ENCODE measurements at places on chromosomes 7 and 10. TPM values are rescaled to one million over a fixed set of nuclear protein-coding genes. Genes with fewer than 3 reads are reported as not detected.
A peak's percentile ranks its signal among the peaks of the same experiment; 100 is the strongest.

DNA sequence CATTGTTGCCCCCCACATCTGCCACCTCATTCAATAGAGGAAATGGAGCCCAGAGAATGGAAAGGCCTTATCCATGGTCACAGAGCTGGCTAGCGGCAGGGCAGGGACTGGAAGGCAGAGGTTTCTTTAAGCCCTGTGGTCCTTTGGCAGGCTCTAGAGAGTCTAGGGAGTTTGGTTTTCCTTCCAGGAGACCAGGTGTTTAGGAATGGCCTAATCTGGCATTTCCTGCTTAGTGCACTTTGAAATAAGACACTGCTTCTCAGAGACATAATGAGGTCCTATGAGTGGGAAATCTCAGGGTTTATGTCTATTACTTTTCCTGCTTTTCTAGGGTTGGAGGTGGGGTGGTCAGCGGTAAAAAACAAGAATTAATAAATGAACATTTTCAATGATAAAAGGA lies 6.1 kb downstream of the MARVELD1 start:
- no peak overlapping the region for H3K4me3 ChIP-seq
- no peak for DNase-seq

GRCh38 chr10:30215623-30216022 lies 133.5 kb downstream of the MTPAP start:
- no peak for DNase-seq
- no peak overlapping the region for H3K4me3 ChIP-seq
- H3K36me3 ChIP-seq: no peaks in the 10 kb centered on the region
- no peak overlapping the region for H3K27ac ChIP-seq
- no peaks in the 10 kb centered on the region for H3K27me3 ChIP-seq
- H3K4me1 ChIP-seq: peaks cover 12% of the 10 kb centered on the region

- peak overlapping the region; percentile 45 for H3K4me3 ChIP-seq
- peak overlapping the region; percentile 95 for H3K27ac ChIP-seq
- H3K27me3 ChIP-seq: no peaks in the 10 kb centered on the region
- no peak for DNase-seq
- peaks cover 26% of the 10 kb centered on the region for H3K4me1 ChIP-seq
These were observed 44.4 kb upstream of the KLF6 start for GRCh38 chr10:3829156-3830050.

- H3K36me3 ChIP-seq: no peaks in the 10 kb centered on the region
- no peak overlapping the region for H3K4me3 ChIP-seq
- no peaks in the 10 kb centered on the region for H3K27me3 ChIP-seq
- no peak overlapping the region for H3K27ac ChIP-seq
These were observed 102.5 kb downstream of the APBB1IP start for GRCh38 chr10:26540601-26541000.

- no peak overlapping the region for H3K27ac ChIP-seq
- no peaks in the 10 kb centered on the region for H3K4me1 ChIP-seq
- peak overlapping the region; percentile 43 for H3K4me3 ChIP-seq
- H3K36me3 ChIP-seq: no peaks in the 10 kb centered on the region
- H3K27me3 ChIP-seq: no peaks in the 10 kb centered on the region
- peak; percentile 13 for DNase-seq
These were observed 670 bp downstream of the TPK1 start for GRCh38 chr7:144835155-144835611.

GRCh38 chr10:24722676-24723385 lies 856 bp downstream of the ARHGAP21 start:
- DNase-seq: peak; percentile 40

DNA sequence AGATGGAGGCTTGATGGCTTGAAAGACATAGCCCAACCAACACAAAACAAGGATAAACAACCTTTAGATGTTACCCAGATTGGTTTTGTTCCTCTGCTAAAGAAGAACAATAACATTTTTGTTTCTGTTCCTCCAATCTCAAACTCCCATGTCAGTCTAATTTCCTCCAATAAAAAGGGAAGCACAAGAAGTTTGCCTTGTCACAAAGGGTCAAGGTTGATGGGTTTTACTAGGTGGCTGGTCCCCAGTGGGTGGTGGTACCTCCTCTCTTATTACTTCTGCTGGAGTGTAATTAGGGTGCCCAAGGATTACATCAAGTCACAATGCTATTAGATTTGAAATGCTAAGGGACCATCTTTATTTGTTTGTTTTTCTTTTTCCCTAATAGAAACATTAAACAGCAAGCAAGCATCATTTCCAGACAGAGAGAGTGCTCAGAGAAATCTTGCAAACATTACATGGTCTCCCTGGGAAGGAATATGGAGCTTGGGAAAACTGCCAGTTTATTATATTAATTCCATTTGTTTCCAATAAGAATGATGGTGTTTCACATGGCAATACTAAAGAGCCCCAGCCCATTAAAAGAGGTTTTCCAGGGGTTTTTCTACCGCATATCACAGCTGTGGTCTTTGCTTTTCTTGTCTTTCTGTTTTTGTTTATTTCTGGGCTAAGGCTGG lies 78.3 kb upstream of the AOAH start:
- no peak overlapping the region for H3K4me3 ChIP-seq
- H3K27me3 ChIP-seq: no peaks in the 10 kb centered on the region
- no peaks in the 10 kb centered on the region for H3K4me1 ChIP-seq
- DNase-seq: no peak
- H3K36me3 ChIP-seq: no peaks in the 10 kb centered on the region

- DNase-seq: no peak
- no peak overlapping the region for H3K27ac ChIP-seq
- H3K36me3 ChIP-seq: no peaks in the 10 kb centered on the region
- no peaks in the 10 kb centered on the region for H3K27me3 ChIP-seq
- no peak overlapping the region for H3K4me3 ChIP-seq
- no peaks in the 10 kb centered on the region for H3K4me1 ChIP-seq
These were observed 310.4 kb downstream of the CTNNA3 start for GRCh38 chr10:67385566-67385965.

DNA sequence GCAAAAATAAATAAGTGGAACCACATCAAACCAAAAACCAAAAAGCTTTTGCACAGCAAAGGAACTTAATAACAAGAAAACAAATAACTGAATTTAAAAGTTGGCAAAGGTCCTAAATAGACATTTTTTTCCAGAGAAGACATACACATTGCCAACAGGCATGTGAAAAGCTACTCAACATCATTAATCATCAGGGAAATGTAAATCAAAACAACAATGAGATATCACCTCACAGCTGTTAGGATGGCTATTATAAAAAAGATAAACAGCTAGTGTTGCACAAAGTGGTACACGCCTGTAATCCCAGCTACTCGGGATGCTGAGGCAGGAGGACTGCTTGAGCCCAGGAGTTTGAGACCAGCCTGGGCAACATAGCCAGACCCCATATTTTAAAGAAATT lies 2.2 kb upstream of the SUN3 start:
- peaks cover 28% of the 10 kb centered on the region for H3K27me3 ChIP-seq
- no peak for DNase-seq
- H3K36me3 ChIP-seq: no peaks in the 10 kb centered on the region
- no peaks in the 10 kb centered on the region for H3K4me1 ChIP-seq

DNA sequence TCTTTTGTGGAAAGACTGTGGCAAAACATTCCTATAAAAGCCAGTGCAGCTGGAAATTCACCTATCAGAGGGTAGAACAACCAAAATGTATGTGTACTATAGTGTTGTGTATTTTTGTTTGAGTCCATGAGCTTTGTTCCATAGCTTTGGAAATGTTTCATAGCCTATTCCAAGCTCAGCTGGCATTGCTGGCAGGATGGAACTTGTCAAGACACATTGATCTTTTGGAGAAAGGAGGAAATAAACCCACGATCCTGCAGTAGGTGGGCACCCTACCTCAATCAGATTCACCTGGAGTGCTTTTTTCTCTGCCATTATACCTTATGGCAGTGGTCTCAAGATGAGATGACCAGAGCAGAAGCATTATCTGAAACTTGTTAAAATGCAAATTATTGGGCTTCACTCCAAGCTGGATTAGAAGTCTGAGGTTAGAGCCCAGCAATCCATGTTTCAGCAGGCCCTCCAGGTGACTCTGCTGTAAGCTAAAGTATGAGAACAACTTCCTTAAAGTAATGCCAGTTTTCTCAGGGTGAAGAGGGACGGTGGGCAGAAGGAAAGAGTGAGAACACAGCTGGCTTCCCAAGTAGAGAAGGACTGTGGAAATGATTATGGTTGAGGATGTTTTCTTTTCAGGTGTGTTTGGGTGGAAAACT lies 30.3 kb upstream of the CDK1 start:
- H3K27me3 ChIP-seq: peaks cover 22% of the 10 kb centered on the region
- H3K36me3 ChIP-seq: no peaks in the 10 kb centered on the region
- H3K4me1 ChIP-seq: no peaks in the 10 kb centered on the region
- no peak overlapping the region for H3K4me3 ChIP-seq
- no peak for DNase-seq

DNA sequence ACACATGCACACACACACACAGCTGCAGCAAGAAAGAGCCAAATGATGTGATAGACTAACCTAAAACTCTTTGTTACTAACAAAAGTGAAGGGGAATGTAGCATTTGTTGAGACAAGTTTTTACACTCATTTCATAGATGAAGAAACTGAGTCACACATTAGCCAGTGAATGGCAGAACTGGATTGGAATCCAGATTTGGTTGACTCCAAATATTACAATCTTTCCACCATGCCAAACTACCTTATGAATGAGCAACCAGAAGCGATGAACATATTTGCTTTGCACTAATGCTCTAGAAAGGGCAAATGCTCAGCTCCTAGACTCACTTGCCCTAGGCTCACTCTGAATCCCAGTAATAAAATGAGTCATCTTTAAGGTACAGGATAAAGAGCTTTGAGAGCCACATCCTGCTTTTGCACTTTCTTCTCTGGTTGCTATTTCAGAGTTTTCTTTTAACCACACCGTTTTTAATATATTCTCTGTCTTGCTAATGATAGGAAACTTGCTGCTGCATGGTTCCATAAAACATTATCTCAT lies 111.9 kb downstream of the GPAM start:
- no peaks in the 10 kb centered on the region for H3K36me3 ChIP-seq
- no peak overlapping the region for H3K4me3 ChIP-seq
- no peaks in the 10 kb centered on the region for H3K4me1 ChIP-seq
- DNase-seq: no peak

- no peak overlapping the region for H3K27ac ChIP-seq
- no peak overlapping the region for H3K4me3 ChIP-seq
- no peaks in the 10 kb centered on the region for H3K27me3 ChIP-seq
- peak; percentile 50 for DNase-seq
- peaks cover 5% of the 10 kb centered on the region for H3K4me1 ChIP-seq
These were observed 27.5 kb downstream of the VWA2 start for GRCh38 chr10:114266521-114266920.

DNA sequence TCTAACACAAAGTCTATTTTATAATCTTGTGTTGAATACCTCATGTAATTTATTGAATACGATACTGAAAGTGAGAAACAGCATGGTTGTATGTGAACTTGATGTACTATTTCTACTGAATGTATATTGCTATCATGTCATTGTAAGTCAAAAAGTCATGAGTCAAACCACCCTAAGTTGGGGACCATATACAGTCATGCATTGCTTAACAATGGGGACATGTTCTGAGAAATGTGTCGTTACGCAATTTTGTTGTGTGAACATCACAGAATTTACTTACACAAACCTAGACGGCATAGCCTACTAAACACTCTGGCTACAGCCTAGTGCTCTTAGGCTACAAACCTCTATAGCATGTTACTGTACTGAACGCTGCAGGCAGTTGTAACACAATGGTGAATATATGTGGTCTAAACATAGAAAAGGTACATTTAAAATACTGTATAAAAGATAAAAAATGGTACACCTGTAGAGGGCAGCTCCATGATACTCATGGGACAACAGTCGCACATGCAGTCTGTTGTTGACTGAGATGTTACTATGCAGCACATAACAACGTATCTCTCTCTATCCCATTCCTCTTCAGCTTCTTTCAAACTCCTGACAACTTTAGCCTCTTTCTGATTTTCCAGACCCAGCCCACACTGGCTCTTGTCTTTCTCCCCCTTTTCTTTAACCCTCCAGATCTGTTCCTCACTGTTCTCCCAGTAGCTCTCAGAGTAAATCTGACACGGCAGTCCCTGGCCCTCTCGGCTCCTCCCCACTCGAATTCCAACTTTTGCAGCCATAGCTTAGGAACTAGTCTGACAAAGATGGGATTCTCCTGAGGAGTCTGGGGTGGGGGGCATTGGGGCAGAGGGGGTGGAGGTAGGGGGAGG lies 90.1 kb downstream of the SNX10 start:
- no peaks in the 10 kb centered on the region for H3K36me3 ChIP-seq
- no peak for DNase-seq

- no peaks in the 10 kb centered on the region for H3K4me1 ChIP-seq
- no peak overlapping the region for H3K27ac ChIP-seq
- H3K36me3 ChIP-seq: peaks cover 2% of the 10 kb centered on the region
- DNase-seq: no peak
- H3K27me3 ChIP-seq: peaks cover 17% of the 10 kb centered on the region
These were observed 25.4 kb downstream of the PDGFA start for GRCh38 chr7:494259-494687.

DNA sequence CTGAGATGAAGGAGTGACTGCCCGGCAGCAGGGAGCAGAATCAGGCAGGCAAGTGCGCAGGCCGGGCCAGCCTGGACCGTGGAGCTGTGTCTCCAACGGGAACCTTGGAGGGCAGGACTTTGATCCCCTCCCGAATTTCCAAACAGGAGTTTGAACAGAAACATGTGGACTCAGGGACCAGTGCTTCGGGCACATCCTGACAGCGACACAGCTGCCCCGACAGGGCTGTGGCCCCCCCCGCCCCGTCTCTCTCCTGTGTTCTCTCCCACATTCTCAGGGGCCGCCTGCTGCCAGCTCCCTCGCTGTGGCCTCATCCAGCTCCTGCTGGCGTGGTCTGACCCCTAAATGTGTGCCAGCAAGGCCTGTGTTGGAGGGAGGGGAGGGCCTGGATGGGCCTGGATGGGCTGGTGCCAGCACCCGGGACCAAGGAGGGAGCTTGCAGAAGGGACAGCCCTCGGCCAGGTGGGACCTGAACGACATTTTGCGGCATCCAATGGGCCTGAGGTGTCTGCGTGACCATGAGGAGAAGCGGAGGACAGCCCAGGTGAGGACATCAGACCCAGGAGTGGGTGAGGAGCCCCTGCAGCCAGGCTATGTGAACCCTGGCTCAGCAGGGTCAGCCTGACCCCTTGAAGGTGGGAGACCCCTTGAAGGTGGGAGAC lies 222.9 kb downstream of the DNAJB6 start:
- H3K4me1 ChIP-seq: no peaks in the 10 kb centered on the region
- no peak for DNase-seq
- no peaks in the 10 kb centered on the region for H3K36me3 ChIP-seq
- no peak overlapping the region for H3K27ac ChIP-seq

DNA sequence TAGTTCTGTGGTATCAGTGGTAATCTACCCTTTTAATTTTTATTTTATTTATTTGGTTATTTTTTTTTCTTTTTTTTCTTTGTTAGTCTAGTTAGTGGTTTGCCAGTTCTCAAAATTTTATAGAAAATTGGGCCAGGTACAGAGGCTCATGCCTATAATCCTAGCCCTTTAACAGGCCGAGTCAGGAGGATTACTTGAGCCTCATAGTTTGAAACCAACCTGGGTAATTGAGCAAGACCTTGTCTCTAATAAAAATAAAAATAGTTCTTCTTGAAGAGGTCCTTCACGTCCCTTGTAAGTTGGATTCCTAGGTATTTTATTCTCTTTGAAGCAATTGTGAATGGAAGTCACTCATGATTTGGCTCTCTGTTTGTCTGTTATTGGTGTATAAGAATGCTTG lies 51.5 kb downstream of the PPP1R3A start:
- no peak for DNase-seq
- H3K4me1 ChIP-seq: no peaks in the 10 kb centered on the region
- no peak overlapping the region for H3K27ac ChIP-seq
- H3K36me3 ChIP-seq: no peaks in the 10 kb centered on the region
- H3K4me3 ChIP-seq: no peak overlapping the region

Gene FGF8
- not detected for total RNA-seq

Gene NPTX2
- under 0.01 TPM for total RNA-seq

Gene CC2D2B
- total RNA-seq: not detected

Gene SVOPL
- total RNA-seq: not detected

Gene PPA1
- 211 TPM for total RNA-seq

Gene TFAM
- total RNA-seq: 16.7 TPM

Gene GPR85
- 5.0 TPM for total RNA-seq

Gene CYP2E1
- total RNA-seq: 0.36 TPM

Gene VGF
- 0.18 TPM for total RNA-seq

Gene POM121L12
- not detected for total RNA-seq

Gene CYP3A4
- not detected for total RNA-seq

Data from IMR-90 (cell line).